ENCODE measurements at places on chromosomes 4 and X.
A peak's percentile ranks its signal among the peaks of the same experiment; 100 is the strongest.

DNA sequence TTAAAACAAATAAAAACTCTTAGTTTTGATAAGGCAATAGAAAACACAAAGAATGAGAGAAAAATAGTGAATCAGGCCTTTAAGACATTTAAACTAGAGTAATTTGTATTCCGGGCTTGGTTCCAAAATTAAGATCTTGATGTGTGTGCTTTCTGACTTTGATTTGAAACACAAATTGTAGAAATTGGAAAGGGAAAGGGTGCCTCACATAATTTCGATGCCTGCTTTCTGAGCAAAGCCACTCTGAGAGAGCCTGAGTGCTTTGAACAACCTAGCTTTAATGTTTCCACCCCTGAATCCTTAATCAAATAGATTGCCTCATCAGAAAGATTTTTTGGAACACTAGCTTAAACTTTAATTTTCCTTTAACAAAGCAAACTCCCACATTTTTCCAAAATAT, 666.8 kb downstream of the PCDH18 start:
- DNase-seq, result no peak

DNA sequence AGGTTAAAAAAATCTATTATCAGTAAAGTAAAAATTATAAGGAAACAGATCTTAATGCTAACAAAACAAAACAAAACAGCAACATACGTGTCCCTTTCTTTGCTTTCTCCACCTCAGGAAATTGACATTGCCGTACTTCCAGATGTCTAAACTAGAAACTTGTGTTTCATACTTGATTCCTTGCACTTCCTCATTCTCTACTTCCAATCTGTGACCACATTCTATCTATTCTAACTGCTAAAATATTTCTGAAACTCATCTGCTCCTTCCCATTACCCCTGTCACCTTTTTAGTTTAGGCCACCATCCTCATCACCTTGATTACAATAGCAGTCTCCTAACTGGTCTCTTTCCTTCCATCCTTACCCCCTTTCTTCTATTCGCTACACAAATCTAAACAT, 22.5 kb upstream of the RPA4 start:
- no peak for DNase-seq

DNA sequence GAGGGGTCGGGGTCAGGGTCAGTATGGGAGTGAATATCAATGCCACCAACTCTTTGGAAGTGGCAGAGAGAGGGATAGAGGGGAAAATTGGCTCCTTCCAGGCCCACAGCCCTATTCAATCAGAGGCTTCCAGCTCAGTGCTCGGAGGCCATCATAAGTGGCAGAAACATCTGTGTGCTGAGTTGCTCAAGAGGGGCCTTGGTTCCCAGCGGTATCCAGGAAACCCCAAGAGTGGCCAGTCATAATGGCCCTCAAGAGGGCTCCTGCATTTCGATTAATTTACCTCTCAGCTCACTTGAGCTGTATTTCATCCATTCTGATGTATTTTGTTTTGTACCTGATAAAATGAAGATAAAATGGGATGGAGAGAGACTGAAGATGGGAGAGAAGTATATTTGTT, 154.3 kb upstream of the EOLA2 start:
- DNase-seq, result no peak

DNA sequence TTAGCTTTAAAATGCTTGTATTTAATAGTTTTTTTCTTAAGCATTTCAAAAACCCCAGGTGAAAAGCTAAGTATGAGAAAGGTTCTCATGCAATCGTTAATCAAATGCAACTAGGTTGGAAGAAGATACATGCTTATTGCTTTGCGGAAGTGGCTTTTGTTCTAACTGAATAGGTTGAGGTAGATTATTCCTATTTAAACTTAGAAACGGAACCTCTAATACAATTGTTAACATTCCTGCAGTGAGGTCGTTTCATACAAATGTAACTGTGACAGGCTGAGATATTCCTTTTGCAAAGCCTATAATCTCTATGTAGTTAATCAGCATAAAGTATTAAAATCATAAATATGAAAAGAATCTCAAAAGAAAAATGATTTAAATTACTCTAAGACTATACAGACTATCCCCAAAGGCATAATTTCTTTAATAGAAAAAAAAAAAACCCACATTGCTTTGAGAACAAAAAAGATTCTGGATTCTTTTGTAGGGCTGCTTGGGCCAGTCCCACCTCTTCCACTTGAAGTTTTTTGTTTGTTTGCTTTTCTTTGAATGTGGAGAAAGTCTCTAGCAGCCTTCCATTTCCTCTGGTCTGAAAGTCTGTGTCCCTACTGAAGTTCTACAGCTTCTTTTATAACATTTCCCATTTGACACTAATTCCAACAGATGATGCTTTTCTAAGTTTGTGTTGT, 25.6 kb upstream of the SORBS2 start:
- no peak for DNase-seq

GRCh38 chrX:18890724-18891547, 93.0 kb downstream of the PHKA2 start:
- DNase-seq, result peak; percentile 33

- DNase-seq, result no peak
Observed at GRCh38 chr4:89509708-89510281, 202.2 kb upstream of the GPRIN3 start.

Data from NCI-H1694 (cell line).